ENCODE measurements at places on chromosomes 1 and 21.
A peak's percentile ranks its signal among the peaks of the same experiment; 100 is the strongest.

- DNase-seq, result no peak
Observed at GRCh38 chr1:109931189-109931731, 20.6 kb downstream of the CSF1 start.

DNA sequence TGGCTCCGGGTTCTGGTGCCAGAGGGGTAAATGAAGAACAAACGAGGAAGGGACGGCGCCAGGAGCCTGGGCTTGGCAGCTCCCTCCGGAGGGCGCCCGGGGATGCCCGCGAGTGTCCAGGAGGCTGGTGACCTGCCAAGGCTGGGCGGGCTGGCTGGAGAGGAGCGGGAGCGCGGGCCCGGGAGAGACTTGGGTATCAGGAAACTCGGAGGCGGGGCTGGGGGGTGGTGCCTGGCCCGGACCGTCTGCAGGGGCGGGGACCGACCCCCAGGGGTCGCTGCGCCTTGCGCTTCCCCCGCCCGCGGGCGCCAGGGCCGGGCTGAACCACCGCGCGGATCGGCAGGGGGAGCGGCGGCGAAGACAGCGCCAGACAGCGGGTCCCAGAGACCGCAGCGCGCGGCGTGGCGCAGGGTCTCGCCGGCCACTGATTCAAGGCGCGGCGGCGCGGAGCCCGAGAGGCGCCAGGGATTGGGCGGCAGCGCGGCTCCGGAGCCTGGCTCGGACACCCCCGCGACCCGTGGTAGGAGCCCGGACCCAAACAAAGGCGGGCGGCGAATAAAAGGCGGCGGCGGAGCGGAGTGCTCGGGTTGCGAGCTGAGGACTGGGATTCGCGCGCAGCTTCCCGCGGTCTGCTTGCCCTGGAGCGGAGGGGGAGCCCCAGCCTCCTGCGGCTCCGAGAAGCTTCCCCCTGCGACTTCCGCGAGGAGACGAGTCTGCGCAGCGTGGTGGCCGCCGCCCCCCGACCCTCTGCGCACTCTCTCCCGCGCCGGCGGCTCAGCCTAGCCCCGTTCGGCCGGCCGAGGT, at the start of gene DISP3:
Gene DISP3 (plus strand): TSS at position 585 of the 804 bp plus-strand sequence. CDS start 21,838 bp downstream, outside the sequence.
- DNase-seq, result peak; percentile 93

DNA sequence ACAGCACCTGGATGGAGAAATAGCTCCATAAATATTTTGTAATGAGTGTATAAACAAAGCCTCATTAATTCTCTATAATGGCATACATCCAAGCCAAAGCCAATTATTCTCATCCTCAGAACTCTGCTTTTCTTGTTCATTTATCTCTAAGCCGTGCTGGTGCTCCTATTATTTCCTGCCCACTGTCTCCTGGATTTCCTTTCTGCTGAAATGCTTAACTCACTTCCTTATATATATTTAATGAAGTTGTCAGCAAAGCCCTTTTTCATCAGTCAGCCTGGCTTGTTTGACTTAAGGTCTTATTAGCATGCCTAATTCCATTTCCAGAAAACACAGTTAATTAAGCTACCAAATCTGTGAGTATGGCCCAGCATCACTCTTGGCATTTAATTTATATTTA, 93.4 kb downstream of the SLC25A24 start:
- DNase-seq, result no peak

GRCh38 chr1:230279583-230279945, 146.6 kb downstream of the PGBD5 start:
- no peak for DNase-seq

DNA sequence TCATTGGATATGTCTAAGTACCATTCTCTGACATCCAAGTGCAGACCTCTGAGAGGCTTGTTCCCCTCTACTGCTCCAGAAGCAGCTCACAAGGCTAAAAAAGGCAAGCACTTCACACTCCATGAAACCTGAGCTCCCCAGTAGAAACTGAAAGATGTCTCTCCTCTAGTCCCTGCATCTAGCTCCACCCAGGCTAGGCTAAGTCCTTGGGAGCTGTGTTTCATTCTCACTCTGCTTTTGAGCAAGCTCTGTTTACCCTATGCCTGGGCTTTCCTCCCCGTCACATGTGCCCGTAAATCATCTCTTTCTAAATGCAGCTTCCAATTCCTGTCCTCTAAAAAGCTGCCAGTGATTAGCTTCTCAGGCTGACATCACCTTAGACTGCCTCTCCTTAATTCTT, 39.0 kb downstream of the LRRC71 start:
- DNase-seq, result no peak

DNA sequence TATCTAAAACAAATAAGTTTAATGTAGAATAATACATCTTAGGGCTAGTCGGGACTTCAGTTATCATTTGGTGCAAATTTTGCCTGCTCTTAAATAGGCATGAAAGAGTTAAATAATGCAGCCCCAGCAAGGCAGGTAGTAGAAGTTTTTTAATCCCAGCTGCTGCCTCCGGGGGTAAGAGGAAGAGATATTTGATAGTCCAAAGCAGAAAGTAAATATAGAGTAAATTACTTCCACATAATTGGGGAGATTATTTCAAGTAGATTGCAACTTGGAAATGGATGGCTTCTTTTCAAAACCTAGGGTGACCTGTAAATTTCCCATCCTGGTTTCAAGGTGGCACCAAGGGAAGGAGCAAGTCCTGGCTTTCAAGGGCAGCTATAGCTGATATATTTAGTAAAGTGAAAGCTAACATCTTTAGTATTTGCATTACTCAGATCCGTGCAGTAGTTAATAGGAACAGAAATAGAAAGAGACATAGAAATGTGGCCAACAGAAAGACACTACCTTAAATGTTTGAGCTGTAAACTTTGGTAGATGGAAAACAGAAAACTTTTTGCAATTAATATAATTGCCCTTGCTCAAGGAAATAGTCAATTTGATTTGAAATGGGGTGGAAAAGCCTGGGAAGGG, 109.1 kb downstream of the LMO4 start:
- no peak for DNase-seq

DNA sequence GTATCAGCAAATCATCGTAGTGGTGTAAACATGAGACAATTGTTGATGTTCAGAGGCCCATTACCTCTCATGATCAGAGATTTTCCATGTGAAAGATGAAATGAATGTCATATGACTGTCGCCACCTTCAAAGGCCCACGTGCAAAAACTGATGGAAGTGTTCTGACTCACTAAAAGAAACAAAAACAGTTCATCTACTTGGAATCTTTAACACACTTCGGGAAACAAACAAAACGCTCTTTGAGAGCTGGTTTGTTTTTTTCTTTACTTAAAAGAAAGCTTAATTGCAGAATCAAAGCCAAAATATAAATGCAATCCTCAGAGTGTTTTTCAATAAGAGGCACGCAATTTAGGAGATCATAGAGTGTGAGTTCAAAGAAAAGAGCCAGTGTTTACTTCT, 100.8 kb downstream of the PLPPR4 start:
- DNase-seq, result no peak

- no peak for DNase-seq
Observed at GRCh38 chr1:73500154-73500553, 697.8 kb downstream of the LRRIQ3 start.

- no peak for DNase-seq
Observed at GRCh38 chr1:206793620-206794019, 21.3 kb upstream of the IL10 start.

DNA sequence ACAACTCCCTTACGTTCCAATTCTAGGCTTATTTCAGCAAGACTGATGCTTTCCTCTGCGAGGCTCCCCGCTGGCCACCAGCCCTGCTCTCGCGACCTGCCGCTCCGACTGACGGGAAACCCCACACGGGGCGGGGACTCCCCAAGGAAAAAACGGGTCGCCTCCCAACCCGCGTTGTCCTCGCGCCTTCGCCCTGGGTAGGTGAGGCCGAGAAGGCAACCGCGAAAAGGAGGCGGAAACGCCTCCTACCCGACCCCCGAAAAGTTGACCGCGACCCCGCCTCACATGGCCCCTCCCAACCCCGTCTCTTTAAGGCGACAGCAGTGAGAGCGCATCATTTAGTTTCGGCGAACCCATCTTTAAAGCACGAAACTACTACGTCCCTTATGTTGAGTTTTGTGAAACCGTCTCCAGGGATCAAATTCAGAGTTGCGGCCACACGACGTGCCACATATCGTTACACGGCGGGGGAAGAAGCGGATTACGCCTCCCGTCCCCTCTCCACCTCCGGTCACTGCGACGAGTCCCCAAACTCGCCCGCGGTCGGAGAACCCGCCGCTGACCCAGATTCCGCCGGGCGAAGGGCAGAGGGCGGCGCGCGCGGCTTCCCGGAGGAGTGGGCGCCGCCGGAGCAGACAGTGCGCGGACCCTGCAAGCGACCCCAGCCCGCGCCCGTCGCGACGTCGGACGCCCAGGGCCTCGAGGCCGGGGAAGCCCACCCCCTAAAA, 1.2 kb downstream of the ANP32E start:
- DNase-seq, result peak; percentile 89

All from GM10248 (cell line).